NCI-H1092 treated with DMSO at 0.1 percent for 48 hours (cell line): ENCODE measurements at places on chromosomes 12 and 14.

GRCh38 chr12:3572560-3572959 lies 81.6 kb downstream of the PRMT8 start:
- no peak for DNase-seq

DNA sequence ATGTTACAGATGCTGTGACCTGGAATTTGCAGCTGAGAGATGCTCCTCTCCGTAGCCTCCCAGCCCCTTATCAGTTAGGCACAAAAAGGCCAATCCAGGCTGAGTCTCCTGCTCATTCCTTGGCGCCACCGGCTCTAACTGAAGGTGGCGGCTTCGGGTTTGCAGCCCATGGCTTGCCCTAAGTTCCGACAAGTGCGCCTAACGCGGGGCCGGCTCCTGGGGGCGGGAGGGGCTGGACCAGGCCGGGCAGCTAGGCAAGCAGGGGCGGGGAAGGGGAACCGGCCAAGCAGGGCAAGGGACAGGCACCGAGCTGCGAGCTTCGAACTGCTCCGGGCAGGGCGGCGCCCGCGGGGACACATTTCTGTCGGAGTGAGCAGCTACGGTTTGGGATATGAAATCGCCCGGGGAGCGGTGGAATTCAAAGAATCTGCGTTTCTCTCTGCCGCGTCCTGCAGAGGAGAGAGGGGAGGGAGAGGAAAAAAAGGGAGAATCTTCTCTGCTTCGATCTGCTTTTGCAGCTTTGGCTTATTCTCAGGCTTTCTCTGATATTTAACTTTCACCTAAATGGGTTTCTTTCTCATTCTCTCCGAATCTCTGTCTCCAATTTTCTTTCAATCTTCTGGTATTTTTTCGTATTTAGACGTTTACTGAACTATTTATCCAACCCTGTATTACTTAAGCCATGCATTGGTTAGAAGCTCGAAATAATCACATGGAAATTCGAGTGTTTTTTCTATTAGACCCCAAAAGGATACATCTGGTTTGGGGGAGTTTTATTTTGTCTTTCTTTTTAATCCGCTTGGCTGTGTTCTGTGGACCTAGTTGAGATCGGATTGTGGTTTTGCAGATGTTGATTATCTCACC lies 1.6 kb upstream of the HOXC12 start:
- no peak for DNase-seq

DNA sequence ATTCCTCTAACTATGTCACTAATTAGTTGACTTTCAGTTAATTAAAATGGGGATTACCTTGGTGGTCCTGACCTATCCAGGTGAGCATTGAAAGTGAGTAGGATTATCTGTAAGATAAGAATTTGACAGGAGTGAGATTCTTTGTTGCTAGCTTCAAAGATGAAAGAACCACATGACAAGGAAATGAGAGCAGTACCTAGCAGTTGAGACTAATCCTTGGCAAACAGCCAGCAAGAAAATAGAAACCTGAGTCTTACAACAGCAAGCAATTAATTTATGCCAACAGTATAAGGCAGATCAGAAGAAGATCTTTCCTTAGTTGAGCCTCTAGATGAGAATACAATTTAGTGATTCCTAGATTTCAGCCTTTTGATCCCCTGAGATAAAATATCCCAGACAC lies 1058.4 kb downstream of the LRFN5 start:
- DNase-seq: no peak

- no peak for DNase-seq
These were observed 3.9 kb upstream of the SERPINA4 start for GRCh38 chr14:94557327-94557726.

GRCh38 chr14:89000007-89000942 lies 175.8 kb downstream of the TTC8 start:
- no peak for DNase-seq

DNA sequence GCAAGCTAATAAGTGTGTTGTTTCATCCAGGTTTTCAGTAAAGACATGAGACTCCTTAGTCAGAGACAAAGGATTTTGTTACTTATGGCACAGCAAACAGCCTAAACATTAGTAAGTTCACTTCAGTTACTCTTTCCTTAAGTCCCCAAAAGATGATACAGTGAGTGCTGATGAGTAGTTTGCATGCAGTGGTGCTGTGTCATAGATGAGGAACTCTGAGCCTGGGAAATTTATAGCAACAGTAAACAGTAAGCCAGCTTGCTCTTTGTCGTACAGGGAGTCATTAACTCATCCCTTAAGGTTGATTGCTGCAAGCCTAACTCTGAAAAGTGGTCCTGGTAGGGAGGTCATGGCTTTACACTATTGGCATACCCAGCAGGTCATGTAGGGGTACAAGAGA lies 208.6 kb upstream of the OR4E1 start:
- DNase-seq: no peak

DNA sequence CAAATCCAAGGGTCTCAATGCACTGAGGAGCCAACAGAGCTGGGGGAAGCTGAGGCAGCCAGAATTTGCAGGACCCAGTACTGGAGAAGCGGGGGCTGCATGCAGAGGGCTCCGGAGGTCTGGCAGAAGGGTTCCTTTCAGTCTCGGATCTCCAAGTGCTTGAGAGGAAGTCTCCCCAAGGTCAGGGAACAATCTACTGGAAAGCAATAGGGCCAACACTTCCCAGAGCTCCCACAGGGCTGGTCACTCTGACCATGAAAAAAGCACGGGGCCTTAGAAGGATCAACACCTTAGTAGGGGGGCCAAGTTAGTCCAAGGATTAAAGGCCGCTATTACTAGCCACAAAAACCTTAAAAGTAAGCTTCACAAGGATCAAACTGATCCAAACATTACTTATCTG lies 31.7 kb downstream of the SPPL3 start:
- DNase-seq: no peak

- DNase-seq: no peak
These were observed 468.4 kb upstream of the STXBP6 start for GRCh38 chr14:25518364-25518763.

- DNase-seq: no peak
These were observed 96.0 kb downstream of the RASSF9 start for GRCh38 chr12:85740186-85740585.

DNA sequence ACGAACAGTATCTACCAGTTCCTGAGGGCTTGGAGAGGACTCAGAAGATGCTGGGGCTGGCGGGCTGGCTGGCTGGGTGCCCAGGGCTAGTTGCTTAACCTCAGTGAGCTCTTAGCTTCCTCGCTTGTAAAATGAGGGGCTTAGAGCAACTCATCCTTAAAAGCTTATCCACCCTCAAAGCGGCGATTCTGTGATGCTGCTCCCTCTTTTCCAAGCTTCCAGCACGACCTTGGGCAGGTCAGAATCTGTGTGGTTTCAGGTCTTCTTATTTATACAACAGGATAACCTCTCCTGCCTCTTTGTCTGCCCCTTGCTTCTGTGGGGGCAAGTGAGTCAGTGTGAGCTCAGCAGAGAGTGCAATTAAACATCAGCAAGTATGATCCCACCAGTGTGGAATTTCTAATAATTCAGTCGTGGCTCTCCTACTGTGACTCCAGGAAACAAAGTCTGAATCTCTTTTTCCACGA lies 281.8 kb downstream of the KSR2 start:
- DNase-seq: peak; percentile 0

DNA sequence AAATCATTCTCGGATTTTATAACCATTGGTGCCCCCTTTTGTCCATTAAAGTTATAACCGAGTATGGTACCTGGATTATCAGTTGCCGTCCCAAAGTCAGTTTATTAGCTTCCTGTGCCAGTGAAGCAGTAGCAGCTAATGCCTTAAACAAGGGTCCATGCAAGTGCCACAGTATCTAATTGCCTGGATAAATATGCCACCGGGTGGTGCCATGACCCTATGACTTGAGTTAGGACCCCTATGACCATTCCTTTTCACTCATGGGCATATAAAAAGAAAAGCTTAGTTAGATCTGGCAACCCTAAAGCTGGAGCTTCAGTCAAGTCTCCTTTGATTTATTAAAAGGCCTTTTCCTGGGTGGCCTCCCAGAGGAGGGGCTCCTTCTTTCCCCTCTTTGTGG lies 1314.6 kb downstream of the TMEM121 start:
- DNase-seq: no peak

DNA sequence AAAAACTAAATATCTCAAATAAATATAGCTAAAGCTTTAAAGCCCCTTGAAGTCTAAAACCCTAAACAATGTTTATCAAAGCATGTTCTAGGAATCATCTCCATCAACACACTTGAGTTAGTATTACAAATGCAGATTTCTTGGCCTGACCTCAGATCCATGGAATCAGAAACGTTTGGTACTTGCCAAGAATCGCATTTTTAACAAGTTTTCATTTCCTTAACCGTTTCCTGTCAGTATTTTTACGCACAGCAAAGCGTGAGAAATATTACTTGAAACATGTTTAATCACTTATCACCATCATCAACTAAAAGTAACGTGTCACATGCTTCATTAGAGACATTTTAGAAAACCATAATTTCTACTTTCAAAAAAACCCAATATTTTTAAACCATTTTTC lies 9.7 kb downstream of the SLCO1C1 start:
- no peak for DNase-seq

GRCh38 chr14:35959835-35960234 lies 133.7 kb downstream of the BRMS1L start:
- peak; percentile 21 for DNase-seq
